Heart left ventricle (tissue), 16 donors: ENCODE measurements at places on chromosomes 3 and 15.

DNA sequence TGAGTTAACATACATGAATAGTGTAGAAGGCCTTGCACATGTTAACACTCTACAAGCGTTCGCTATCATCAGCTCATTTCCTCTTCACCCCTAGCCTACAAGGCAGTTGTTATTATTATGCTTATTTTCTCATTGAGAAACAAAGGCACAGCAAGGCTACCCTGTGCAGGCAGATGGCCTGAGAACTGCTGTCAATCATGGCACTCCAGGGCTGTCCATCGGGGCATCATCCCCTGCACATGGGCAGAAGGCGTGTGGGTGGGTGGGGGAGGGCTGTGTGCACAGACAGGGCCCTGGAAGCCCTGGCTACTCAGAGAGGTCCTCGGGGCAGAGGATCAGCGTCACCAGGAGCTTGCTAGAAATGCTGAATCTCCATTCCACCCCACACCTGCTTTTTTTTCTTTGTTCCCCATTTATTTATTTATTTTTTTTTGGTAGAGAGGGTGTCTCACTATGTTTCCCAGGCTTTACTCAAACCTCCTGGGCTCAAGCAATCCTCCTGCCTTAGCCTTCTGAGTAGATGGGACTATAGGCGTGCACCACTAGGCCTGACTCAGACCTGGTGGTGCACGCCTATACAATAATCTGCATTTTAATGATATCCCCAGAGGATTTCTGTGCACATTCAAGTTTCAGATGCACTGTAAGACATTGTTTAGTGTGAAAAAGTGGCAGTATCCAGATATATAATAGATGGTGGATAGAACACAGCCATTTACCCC, 9.6 kb upstream of the ZXDC start:
- DNase-seq: no peak

- DNase-seq: no peak
These were observed 185.3 kb upstream of the FEZF2 start for GRCh38 chr3:62558549-62559112.

GRCh38 chr3:38085943-38086324, 46.9 kb downstream of the DLEC1 start:
- DNase-seq: no peak

DNA sequence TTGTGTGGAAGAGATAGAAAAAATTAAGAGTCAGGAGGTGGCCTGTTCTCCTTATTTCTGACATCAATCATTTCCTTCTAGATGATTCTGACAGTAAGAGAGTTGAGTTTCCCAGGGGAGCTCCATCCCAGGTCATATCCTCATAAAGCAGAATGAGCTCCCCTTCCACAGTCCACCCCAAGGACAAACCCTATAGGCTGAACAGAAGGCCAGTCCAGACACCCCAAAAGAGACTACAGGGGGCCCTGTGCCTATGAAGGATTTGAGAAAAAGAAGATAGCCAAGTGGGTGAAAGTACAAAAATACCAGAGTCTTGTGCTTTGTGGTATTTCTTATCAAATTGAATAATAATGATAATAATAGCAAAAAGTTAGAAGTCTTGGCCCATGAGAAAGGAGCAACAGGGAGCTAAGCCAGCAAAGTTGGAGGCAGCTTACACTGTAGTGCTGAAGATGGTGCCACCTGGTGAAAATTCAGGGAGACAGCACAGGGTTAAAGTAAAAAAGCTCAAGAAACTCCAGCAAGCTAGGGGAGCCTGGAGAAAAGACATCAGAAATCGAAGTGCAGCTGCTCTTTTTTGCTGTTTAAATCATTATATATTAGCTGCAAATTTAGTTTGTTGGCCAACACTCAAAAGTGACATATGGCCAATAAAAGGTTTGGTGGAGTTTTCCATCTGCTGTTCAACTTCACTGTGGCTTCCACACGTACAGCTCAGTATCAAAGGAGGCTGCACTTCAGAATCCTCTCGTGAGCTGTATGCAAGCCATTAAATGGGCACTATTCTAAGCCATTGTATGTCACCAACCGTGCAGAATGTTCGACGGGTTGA, 35.8 kb upstream of the SLC24A5 start:
- DNase-seq: no peak

DNA sequence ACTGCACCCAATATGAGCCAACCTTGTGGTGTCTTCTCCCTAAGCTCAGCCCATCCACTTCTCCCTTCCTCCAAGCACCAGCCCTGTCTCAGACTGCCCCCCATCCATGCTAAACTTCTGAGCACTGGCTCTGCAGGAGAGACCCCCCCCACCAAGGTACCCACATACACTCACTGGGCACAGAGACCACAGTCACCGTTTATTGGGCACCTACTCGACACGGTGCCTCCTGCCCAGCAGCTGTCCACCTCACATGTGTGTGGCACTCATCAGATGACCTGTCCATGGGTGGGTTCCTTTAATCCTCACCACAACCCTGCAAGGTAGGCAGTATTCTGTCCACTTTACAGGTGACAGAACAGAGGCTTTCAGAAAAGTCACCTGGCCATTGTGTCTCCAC, 22.3 kb upstream of the SFMBT1 start:
- DNase-seq: no peak

DNA sequence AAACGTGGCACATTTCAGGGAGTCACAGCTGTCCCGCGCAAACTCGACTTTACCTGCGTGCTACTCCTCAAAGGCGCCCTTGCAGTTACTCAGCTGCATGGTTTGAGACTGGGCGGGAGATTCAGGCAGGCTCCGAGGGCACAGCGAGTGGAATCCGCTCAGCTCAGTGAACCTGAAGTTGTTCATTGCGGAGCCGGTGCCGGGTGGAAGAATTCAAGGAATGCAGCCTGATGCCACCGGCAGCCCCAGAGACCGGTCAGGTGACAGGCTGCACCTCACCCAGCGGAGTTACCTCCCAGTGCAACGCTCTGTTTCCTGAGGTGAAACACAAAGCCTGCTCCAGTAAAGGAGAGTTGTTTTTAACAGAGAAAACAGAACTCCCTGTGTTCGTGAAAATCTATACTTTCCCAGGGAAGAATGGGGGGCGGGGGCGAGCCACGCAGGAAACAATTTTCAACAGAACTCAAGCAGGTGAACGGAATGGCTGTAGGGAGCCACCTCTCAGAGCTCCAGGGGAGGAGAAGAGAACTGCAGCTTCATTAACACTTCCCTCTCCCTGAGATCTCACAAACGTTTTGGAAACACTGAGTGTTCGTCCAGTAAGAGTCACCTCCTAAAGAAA, 3.8 kb downstream of the VEPH1 start:
- no peak for DNase-seq

- DNase-seq: no peak
These were observed 90.6 kb downstream of the ABI3BP start for GRCh38 chr3:100902572-100902971.

DNA sequence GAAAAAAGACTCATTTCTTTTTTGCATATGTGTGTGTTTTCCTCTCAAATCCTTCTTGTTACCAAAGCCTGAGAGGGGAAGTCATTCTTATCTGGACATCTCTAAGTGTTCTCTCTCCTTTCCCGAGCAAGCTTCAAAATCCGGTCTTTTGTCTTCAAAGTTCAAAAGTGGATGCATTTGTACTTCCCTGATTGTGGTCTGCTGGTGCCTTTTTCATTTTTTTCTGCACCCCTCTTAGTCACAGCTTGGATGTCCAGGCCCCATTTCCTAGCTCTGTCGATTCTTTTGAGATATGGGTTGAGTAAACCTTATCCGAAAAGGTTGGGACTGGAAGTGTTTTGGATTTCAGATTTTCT, 34.8 kb downstream of the EHD4 start:
- no peak for DNase-seq

GRCh38 chr3:195201295-195201694, 69.7 kb downstream of the XXYLT1 start:
- DNase-seq: no peak

GRCh38 chr3:37862903-37863815, 1.5 kb downstream of the CTDSPL start:
- no peak for DNase-seq

- DNase-seq: no peak
These were observed 235.1 kb downstream of the UACA start for GRCh38 chr15:70528270-70528706.

GRCh38 chr3:9976721-9977709, 9.6 kb downstream of the EMC3 start:
- DNase-seq: peak; percentile 64

DNA sequence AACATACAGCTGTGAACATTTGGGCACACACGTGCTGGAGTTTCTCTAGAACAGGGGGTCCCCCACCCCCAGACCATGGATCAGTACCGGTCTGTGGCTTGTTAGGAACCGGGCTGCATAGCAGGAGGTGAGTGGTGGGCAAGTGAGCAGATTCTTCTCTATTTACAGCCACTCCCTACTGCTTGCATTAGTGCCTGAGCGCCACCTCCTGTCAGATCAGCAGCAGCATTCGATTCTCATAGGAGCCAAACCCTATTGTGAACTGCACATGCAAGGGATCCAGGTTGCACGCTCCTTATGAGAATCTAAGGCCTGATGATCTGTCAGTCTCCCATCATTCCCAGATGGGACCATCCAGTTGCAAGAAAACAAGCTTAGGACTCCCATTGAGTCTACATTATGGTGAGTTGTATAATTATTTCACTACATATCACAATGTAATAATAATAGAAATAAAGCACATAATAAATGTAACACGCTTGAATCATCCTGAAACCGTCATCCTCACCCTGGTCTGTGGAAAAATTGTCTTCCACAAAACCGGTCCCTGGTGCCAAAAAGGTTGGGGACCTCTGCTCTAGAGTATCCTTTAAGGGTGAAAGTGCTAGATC, 25.8 kb downstream of the CHRM5 start:
- no peak for DNase-seq

GRCh38 chr3:151556596-151556995, 95.7 kb upstream of the IGSF10 start:
- DNase-seq: no peak

DNA sequence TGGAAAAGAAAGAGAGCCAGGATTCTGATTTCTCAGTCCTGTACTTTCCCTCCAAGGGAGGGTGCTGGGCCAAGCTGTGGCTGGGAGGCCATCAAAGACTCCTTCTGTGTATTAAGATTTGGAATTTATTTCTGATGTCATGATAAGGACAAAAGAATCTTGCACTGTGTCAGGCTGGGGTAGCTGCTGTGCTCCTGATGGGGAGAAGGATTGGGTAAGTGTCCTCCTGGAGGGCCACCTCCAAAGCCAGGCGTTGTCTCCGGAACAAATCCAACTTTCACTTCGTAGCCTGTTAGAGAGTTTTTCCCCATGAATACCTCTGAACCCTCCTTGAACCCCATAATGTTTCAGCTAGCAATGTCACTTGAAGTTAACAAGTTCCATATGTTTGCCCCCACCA, 29.9 kb downstream of the CLDN11 start:
- no peak for DNase-seq

DNA sequence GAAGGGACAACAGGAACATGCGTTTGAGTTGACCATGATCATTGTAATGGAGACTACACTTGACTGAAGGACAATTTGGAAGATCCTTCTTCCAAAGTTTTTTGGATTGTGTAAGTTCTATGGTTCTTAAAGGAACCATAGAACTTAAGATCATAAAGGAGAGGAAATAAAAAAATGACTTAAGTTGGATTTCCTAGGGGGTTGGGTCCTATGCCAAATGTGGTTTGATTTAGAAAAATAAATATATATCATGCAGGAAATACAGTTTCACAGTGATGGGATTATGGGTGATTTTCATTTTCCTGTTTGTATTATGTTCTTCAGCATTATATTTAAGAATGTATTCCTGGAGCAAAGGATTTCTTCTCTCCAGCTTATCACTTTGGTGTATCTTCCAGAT, 305.5 kb upstream of the DPH6 start:
- no peak for DNase-seq

GRCh38 chr3:127226457-127226856, 33.5 kb downstream of the PRR23E start:
- no peak for DNase-seq

GRCh38 chr15:66923438-66923881, 141.9 kb upstream of the SMAD3 start:
- no peak for DNase-seq

DNA sequence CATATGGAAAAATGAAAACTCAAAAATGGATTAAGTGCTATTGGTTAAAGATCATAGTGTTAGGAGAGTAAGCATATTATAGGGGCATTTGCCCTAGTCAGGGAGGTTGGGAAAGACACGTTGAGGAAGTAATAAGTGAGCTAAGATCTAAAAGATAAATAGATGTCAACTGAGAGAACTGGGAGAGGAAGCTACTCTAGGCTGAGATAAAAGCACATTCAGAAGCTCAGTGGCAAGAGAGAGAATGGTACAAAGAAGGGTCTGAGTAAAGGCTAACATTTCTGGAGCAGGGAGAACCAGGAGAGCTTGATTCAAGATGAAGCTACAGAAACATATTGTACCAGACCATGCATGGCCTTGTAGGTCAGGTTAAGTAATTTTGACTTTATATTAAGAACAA, 63.9 kb downstream of the TRPC1 start:
- DNase-seq: no peak

GRCh38 chr3:8777201-8777977, 8.0 kb upstream of the OXTR start:
- DNase-seq: no peak

DNA sequence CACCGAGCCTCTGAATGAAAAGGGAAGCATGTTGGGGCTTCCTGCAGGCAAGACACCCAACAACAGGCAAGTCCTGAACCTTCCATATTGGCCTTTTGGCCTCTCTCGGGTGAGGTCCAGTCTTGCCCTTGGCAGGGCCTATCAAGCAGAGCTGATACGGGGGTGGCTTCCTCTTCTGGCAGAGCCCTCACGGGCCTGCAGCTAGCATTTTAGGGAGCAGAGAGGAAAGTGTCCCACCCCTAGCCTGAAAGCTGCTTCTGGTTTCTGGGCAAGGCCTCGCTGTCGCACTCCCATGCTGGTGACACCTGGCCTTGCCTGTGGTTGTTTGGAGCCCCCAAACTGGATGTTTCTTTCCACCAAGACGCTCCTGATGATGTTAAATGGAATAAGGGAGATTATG, 31.8 kb upstream of the CTSH start:
- no peak for DNase-seq

- no peak for DNase-seq
These were observed 59.8 kb upstream of the BOC start for GRCh38 chr3:113151461-113152031.

GRCh38 chr3:109234300-109234699, 82.0 kb downstream of the DPPA2 start:
- no peak for DNase-seq

GRCh38 chr15:98138910-98139309, 178.4 kb downstream of the ARRDC4 start:
- DNase-seq: no peak

- DNase-seq: no peak
These were observed 12.3 kb downstream of the BTLA start for GRCh38 chr3:112486811-112487505.

- no peak for DNase-seq
These were observed 170.5 kb upstream of the LRIG1 start for GRCh38 chr3:66671291-66671690.
